ENCODE measurements at places on chromosomes 12 and 14.

GRCh38 chr12:19575337-19576243, 136.3 kb downstream of the AEBP2 start:
- DNase-seq = no peak

DNA sequence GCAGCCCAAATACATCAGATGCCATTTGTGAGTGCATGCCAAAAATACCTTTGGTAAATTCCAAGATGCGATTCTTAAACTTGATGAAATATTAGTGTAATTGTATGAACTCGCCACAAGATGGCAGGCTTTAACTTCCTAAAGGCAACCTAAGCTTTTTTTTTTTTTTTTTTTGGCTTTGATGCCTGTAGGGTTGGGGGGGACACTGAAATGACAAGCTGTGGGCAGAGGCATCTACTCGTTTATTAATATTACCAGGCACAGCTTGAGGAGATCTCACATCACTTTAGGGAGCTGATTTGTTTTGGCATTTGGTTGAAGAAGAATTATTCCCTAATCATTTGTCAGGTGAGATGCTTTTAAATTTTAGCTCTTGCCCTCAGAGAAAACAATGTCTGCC, 126.7 kb upstream of the CCDC196 start:
- DNase-seq = peak; percentile 78

GRCh38 chr14:103526247-103526913, 2.6 kb upstream of the TRMT61A start:
- no peak for DNase-seq

DNA sequence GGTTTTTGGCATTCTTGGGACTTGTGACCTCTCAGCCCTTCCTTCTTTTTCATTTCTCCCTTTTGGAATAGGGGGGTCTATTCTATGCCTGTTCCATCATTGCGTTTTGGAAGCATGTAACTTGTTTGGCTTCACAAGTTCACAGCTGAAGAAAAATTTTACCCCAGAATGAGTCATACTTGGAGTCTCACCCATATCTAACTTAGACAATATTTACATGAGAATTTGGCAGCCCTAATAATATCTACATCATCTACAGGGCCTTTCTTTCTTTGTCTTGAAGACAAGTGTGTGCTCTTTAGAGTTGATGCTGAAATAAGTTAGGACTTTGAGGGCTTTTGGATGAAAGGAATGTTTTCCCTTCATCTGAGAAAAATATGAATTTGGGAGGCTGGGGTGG, 1312.9 kb upstream of the FLRT2 start:
- no peak for DNase-seq

- peak; percentile 76 for DNase-seq
Measured at GRCh38 chr14:36069535-36069900, 107.0 kb downstream of the PTCSC3 start.

GRCh38 chr12:105164068-105164467, 56.5 kb downstream of the WASHC4 start:
- DNase-seq = no peak

DNA sequence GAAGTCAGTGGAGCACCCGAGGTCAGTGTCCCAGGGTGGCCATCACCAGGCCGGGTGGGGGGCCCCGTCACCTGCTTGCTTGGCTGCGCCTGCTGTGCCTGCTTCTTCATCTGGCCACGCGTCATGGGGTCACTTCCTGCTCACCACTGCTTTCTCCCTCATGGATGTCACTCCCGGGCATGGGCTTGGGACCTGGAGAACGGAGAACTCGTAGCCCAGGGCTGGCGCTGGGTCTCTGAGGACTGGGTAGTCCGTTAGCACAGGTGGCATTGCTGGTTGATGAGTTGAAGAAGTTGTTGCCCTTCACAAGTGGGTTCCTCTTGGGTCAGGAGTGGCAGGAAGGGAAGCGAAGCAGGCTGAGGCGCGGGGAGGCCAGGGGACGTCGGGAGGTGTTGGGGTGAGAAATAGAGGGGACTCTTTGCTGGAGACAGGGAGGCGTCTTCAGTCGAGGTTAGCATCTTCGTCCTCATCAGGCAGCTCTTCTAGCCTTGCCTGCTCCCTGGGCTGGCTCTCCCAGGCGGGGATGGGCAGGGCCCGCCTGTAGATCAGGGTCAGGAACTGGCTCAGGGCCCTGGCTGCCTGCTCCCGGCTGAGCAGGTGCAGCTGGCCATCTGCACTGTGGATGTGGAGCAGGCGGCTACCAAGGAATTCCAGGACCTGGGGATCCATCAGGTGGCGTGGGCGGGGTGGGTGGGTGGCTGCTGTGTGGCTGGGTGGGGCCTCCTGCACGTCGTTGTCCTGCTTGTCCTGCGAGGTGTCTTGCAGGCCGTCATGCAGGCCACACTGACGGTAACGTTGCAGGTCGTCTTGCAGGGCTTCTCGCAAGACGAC, 23.0 kb downstream of the RTL1 start:
- DNase-seq = no peak

DNA sequence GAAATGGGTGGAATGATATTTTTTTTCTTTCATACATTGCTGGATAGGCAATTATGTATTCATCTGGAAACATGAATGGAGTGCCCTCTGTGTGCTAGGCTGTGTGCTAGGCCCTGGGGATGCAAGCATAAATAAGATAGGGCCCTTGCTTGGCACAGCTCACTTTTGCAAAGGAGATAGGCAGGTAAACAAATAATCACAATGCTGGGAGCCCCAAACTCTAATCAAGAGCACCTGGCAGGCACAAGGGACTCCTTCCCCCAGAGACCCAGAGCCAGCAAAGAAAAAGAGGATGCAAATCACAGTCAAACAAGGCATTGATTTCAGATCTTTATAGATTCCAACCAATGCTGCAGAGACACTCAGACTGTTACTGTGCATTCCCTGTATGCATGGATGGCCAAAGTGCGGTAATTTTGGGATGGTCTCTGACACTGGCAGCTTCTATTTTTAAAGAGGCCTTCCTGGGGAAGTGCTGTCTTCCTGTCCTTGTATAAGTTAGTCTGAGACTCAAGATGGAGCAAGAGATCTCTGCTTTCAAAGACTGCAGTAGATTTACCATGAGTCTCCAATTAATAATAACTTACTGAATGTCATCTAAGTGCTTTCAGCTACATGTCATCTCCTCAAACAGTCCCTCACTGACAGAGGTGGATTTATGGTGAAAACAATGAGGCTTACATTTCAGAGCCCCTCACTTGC, 45.1 kb upstream of the CPM start:
- DNase-seq = no peak

GRCh38 chr12:76546889-76547288, 12.7 kb downstream of the OSBPL8 start:
- DNase-seq = no peak

- no peak for DNase-seq
Measured at GRCh38 chr14:32470161-32470715, 141.1 kb downstream of the AKAP6 start.

DNA sequence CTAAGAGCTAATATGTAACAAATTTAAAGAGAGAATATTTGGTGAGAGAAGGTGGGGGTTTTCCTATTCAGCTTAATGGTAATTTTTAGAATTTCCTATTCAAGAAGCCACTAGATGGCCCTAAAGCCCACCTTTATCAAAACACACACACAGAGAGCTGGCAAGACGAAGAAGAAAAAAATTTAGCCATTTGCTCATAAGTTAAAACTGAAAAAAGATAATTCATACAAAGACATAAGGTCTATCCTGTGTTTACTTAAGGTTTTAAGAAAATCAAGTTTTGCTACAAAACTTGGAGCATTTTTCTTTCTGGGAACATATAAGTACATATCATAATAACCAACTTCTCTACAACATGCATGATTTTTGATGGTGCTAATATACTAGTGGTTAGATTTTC, 46.8 kb upstream of the PCED1B start:
- no peak for DNase-seq

GRCh38 chr12:65525491-65526141, 247.1 kb downstream of the MSRB3 start:
- no peak for DNase-seq

DNA sequence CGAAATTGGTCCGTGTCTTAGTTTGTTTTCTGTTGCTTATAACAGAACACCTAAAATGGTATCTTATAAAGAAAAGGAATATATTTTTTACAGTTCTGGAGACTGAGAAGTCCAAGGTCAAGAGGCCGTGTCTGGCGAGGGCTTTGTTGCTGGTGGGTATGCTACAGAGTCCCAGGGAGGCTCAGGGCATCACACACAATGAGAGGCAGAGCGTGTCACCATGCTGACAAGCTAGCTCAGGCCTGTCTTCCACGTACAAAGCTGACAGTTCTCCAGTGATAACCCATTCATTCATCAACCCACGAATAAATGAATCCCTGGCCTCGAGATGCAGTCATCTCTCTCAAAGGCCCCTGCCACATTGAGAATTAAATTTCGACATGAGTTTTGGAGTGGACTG, 56.7 kb upstream of the AEBP2 start:
- DNase-seq = no peak

- no peak for DNase-seq
Measured at GRCh38 chr14:23115039-23115731, 3.9 kb downstream of the CEBPE start.

- no peak for DNase-seq
Measured at GRCh38 chr12:45634273-45634917, 95.1 kb upstream of the ARID2 start.

DNA sequence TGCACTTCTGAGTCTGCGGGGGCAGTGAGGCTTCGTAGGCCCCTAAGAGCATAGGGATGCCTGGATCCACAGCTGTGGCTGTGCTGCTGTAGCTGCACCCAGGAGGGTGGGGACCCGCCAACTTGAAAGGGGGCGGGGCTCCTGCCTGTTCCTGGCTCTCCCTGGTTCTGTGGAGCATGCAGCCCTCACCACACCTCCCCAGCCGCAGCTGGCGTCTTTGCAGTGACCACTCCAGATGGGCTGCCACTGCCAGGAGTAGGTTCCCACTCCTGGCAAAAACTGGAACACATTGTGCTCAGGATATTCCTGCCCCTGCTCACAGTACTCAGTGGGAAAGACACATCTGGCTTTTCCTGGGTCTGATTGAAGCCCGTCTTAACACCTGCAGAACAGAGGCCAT, 35.8 kb downstream of the TIMELESS start:
- no peak for DNase-seq

- DNase-seq = no peak
Measured at GRCh38 chr14:74954232-74954946, 1.0 kb downstream of the PGF start.

DNA sequence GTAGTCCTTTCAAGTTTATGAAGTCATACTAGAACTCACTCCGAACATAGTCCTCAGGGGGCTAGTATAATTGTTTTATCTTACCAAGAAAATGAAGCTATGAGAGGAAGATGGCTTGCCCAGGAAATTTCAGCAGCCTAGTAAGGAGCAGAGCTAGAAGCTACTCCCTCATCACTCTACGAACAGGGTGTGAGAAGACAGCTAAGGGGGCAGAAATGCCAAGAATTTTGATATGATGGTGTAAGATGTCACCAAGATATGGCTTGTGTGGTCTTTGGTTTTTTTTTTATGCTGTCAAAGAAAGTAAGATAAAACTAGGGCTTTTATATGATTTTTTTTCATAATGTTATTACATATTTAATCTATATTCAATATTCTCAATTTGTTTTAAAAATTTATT, 47.6 kb downstream of the PRICKLE1 start:
- no peak for DNase-seq

DNA sequence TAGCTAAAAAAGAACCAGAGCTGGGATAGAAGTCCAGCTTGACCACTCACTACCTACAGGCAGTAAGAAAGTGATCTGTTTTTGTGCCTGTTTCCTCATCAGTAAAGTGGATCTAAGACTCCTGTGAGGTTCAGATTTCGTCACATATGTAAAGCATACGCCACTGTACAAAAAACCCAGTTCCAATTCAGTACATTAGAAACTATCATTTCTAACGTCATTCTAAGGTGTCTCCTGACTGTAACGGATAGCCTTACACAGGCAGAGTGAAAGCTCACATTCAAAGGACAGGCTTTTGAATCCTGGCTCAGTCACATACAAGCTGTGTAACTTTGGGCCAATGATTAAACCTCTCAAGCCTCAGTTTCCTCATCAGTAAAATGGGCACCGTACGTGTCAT, 3.5 kb downstream of the SLC15A4 start:
- DNase-seq = no peak

DNA sequence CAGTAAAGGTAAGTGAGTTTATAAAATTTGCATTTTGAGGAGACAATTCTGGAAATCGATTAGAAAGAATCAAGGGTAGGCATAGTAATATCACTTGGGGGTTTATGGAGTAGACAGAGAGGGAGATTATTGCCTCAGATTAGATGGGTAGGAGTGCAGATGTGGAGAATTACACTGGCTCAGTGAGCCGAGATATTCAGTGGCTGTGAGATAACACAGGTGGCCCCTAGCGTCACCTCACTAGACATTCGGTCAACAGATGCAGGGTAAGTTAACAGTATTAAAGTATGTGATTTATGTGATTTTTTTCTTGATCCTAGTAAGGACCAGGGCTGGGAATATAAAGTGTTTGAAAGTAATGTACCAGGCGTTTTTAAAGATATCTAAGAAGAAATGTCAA, 39.6 kb upstream of the KLRD1 start:
- DNase-seq = no peak

DNA sequence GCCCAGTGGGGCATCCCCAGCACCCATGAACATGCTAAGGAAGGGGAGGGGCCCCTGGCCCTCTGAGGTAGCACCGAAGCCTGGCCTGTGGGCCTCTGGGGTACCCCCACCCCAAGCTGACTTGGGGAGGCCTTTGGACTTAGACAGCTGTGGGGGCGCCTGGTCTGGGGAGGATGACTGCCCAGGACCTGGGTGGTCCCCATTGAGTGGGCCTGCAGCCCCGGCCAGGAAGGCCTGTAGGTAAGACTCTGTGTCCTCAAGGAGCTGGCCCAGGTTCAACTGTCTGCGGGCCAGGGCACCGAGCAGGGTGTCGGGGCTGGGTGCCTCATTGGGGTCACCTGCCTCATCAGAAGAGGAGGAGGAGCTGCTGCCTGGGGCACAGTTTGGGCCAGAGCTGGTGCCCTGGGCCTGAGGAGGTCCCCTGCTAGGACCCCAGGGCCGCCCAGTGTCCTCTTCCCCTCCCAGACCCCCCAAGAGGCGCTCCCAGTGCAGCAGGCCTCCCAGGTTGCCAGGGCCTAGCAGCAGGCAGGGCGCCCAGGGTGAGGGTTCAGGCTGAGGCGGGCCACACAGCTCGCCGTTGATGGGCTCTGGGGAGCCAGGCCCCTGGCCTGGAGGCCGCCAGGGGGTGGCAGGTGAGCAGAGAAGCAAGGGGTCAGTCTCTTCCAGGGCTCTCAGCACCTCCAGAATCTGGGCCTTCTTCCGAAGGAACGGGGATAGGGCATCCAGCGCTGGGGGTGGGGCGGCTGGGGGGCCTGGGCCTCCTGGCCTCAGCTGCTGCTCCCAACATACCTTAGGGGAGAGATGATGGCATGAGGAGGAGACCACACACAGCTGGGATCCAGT, 31.4 kb downstream of the NCKAP5L start:
- no peak for DNase-seq

GRCh38 chr14:60649875-60650372, 647 bp upstream of the SIX1 start:
- DNase-seq = peak; percentile 37

DNA sequence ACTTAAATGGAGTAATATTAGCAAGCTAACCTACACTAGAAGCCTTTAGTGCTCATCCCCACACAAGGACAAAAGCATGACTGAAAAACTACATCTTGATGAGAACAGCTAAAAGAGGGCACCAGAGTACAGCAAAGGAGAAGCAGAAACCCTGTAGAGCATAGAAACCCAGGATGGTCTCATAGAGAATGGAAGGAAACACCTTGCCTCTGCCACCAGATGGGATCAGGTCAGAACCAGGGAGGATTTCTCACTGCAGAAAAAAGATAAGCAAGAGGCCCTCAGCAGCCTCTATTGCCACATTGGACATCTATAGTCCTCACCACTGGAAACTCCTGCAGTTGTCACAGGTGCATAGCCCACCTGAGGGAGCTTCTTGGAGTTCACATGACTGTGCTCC, 13.6 kb upstream of the ZNF705A start:
- DNase-seq = no peak
